AG04450 (cell line): ENCODE measurements at places on chromosomes 11 and 22.
A peak's percentile ranks its signal among the peaks of the same experiment; 100 is the strongest.

- no peak for DNase-seq
Observed at GRCh38 chr11:114271316-114271715, 24.9 kb upstream of the NNMT start.

- DNase-seq = peak; percentile 83
Observed at GRCh38 chr11:12724301-12725054, 50.3 kb downstream of the TEAD1 start.

GRCh38 chr22:47376901-47377505 lies 614.6 kb downstream of the TBC1D22A start:
- no peak for DNase-seq

DNA sequence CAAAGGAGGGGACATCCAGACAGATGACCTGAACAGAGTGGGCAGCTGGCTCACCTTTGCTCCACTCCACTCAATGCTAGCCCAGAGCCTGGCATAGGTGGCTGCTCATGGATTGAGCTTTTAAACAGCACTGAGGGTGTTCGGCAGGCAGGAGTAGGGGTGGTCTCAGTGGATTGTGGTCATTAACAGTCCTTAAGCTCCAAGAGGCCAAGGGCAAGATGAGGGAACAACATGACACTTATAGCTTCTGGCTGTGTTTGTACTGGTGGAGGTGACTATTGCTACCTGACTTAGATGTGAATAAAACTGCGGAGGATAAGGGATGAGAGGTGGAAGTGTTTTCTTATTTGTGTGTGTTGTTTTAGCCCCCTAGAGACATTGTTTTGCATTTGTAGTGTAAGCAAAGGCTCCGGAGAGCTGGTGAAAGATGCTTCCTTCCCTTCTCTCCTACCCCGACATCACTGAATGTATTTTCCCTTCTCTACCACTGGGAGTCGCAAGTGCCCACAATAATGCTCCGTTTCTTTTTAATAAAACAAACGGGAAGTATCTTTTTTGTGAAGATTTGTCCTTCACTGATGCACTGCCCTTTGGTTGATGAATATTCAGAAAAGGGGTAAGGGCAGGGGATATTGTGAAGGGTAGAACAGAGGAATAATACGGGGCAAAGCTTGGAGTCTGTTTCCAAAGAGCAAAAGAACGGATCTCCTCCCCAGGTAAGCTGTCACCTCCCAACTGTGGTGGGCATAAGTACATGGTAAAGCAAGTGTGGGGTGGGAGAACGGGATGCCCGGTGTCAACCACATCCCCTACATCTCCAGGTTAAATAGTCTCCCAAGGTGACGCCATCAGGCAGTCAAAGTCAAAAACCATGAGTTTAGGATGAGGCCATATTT lies 27.5 kb upstream of the MTNR1B start:
- DNase-seq = no peak

DNA sequence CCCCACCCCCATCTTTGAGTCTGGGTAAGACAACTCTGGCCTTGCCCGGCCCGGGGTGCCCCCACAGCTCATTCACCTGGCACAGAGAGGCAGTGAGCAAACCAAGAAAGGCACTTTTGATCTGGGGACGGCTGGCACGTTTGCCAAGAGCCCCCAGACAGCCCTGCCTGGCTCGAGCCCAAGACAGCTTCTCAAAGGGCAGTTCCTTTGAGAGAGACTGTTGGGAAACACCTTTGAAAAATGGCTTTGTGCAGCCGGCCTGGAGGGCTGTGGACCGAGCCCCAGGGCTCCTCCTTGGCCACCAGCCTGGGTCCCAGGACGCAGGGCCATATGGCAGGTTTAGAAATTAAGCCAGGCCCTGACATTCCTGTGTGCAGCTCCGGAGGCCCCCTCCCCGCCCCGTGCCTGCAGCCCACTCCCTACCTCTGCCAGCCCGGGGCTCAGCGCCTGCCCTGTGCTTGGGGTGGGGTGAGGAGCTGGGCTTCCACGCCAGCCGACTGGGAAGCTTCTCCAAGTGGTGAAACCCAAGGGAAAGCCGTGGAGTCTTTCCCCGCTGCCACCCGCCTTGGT lies 50.2 kb upstream of the SMIM38 start:
- no peak for DNase-seq

- peak; percentile 26 for DNase-seq
Observed at GRCh38 chr11:108559904-108560303, 33.7 kb downstream of the EXPH5 start.

- no peak for DNase-seq
Observed at GRCh38 chr11:111652184-111652583, 49.9 kb downstream of the SIK2 start.

DNA sequence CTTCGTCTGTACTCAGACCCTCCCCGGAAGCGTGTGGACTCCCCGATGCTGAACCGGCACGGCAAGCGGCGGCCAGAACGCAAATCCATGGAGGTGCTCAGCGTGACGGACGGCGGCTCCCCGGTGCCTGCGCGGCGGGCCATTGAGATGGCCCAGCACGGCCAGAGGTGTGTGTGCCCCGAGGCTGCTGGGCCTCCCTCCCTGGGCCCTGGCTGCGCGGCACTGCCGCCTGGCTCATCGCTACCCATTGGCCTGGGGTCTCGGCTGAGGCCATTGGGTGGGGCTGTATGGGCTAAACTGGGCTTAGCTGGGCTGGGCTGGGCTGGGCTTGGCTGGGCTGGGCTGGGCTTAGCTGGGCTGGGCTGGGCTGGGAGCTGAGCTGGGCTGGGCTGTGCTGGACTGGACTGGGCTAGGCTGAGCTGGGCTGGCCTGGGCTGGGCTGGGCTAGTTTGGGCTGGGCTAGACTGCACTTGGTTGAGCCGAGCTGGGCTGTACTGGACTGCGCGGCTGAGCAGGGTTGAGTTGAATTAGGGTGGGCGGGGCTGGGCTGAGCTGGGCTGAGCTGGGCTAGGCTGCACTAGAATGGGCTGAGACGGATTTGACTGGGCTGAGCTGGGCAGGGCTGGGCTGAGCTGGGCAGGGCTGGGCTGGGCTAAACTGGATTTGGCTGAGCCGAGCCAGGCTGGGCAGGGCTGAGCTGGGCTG lies 40.7 kb downstream of the MOB2 start:
- DNase-seq = no peak

GRCh38 chr11:67267188-67268080 lies 1.2 kb downstream of the GRK2 start:
- DNase-seq = no peak

DNA sequence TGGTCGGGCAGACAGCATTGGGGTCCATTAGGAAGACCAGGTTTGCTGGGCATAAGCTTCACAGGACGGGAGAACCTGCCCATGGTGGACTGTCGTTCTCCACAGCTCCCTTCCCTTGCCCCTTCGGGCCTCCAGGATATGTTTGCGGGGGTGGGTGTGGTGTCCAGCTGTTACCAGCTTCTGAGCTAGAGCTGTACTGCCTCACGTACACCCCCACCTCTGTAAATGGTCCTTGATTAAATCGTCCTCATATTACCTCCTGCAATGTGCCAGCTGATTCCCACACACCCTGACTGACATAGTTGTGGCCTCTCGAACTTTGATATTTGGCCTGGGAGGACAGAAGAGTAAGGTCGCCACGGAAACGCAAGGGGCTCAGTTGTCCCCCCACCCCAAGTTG lies 16.2 kb upstream of the BCR start:
- DNase-seq = no peak

DNA sequence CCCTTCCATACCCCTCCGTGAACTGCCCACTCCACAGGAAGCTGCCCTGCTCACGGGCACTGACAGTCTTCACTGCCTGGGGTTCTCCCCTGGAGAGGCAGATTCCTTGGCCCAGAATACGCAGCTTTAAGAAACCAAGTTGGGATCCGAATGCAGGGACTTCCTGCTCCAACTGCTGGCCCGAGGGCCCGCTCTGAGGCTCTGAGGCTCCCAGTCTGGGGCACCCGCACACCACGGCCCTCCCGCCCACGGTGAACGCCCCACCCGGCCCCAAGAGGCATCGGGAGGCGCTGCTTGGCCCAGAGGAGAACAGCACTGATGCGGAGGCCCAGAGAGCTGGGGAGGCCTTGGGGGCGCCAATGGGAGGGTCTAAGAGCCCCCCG lies 42.3 kb downstream of the IGF2 start:
- DNase-seq = no peak

- no peak for DNase-seq
Observed at GRCh38 chr11:87440076-87440770, 402.5 kb downstream of the TMEM135 start.

GRCh38 chr11:42555190-42555589 lies 756.6 kb upstream of the API5 start:
- DNase-seq = no peak

DNA sequence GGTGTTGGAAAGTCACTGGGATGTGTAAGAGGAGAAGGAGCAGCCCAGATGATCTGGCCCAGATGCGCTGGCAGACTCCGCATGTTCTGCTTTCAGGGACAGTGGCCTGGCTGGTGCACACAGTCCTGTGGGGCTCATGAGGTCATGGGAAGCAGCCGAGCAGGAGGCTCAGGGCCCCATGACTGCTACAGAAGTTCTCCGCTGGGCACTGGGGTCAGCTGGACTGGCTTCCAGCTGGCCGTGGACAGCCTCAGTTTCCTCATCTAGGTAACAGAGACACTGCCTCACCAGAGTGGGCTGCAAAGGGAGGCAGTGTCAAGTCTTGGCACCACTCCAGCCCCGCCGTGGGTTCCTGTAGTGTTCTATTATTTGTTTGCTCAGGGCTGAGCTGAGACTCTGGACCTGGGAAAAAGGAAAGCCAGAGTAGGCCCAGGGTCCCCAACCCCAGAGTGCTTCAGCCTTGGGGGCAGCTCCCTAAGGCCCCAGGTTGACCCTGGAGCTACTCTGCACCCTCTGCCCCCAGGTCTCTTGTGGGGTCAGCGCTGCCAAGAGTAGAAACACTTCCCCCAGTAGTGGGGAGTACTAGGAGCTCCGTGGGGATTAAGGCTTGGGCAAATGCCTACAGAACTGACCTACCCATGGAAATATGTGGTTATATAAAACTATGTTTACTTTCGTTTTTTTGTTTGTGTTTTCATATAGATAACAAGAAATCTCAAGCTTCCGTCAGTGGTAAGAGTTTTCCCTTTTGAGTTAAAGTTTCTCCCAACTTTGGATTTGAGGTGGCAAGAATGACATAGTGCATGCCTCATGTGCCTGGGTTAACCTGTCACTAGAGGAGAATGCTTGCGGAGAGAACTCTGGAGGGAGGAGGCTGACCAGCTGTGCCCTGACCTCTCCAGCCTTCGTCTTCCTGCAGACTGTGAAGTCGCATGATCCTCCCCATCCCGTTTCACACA lies 45.3 kb downstream of the MED15 start:
- no peak for DNase-seq
